ENCODE measurements at places on chromosomes 2 and 18.
A peak's percentile ranks its signal among the peaks of the same experiment; 100 is the strongest.

GRCh38 chr2:237429753-237430152, 15.8 kb upstream of the COL6A3 start:
- DNase-seq: no peak

- peak; percentile 62 for DNase-seq
These were observed 1.4 kb downstream of the RAB11FIP5 start for GRCh38 chr2:73111073-73112025.

- DNase-seq: no peak
These were observed 6.2 kb downstream of the STK39 start for GRCh38 chr2:168241208-168241607.

DNA sequence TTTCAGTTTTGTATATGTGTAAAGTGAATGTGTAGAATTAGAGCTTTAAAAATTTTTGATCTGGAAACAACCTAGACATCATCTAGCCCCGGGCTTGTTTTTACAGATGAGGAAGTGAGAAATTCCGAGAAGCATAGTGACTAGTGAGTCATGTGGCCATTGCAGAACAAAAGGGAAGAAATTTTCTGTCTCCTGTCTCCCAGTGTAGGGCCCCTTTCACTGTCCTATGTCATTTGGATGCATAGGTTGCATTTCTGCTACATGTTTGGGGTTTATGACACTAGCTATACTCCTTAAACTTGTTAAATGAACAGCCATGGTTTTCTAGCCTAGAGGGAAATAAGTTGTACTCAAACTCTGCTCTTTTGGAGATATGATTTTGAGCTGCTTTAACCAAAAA, 84.6 kb downstream of the PLCL1 start:
- DNase-seq: no peak

Measured in H54 (cell line).